NCI-H1417 treated with DMSO at 0.1 percent for 48 hours (cell line): ENCODE measurements at places on chromosomes 12 and 14.
A peak's percentile ranks its signal among the peaks of the same experiment; 100 is the strongest.

DNA sequence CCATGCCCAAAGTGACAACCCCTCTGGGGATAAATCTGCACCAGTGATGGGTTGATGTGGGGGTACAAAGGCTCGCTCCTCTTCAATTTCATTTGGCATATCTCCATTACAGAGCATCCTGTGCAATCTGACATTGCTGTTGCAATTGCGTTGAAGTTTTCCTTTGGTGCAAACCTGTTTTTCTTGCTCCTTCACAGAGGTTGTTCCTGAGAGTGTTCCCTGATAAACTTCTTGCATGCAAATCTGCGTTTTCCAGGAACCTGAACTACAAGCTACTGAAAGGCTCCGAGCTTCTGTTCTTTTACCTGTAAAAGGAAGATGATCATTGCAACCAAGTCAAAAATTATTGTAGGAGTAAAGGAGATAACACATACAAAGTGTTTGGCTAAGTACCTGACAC, 26.1 kb downstream of the SERPINA11 start:
- no peak for DNase-seq

GRCh38 chr14:99684410-99684934, 374 bp downstream of the CYP46A1 start:
- DNase-seq = no peak

DNA sequence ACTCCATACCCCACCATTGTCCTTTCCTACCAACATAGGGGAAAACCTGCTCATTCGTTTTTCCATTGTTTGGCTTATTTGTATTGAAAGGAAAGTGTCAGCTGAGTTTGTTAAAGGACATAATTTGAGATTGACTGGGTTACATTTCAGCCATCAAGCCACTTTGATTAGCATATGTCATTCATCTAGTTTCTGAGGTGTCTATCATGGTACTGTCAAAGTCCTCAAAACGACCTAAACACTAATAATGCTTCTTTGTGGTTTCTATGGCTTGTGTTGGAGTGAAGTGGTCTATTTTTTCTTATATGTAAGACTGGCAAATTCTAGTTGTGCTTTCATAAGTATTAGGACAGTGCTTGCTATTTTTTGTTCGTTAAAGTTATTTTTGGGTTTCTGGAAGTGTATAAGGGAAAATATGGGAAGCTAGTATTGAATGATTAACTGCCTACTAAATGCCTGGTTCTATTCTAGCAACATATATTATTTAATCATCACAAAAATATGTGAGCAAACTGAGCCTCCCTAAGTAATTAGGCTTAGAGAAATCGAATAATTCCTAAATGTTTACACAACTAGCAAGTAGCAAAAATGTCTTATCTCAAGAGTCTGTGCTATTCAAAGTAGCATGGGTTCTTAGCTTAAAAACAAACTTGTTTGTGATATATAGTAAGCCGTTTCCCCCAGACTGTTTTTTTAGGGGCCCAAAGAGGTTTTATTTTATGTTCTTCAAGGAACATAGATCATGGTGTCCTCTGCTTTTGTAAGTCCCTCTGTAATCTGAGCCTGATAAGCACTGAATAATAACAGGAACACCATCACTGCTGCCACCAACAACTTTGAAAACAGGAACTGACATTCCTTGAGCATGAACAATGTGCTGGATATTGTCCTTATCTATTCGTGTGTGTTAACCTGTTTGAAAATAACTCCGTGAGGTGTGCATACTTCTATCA, 67.1 kb downstream of the DERA start:
- DNase-seq = no peak

- peak; percentile 69 for DNase-seq
Measured at GRCh38 chr14:63276492-63277342, 42.0 kb downstream of the GPHB5 start.

DNA sequence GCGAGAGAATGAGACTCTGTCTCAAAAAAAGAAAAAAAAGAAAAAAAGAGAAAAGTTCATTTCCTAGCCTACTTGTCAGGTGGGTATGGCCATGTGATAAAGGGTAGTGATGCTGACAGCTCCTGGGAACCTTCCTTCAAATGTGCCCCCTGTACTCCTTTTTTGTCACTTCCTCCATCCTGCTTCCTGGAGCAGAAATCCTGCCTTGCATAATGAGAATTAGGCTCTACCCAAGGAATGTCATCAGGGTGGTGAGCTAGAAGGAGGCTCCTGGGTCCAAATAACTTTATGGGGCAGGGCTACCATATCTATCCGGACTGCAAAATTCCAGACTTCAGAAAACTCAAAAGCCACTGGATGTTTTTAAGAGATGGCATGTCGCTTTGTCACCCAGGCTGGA, 27.8 kb upstream of the FBXO34 start:
- DNase-seq = no peak

- DNase-seq = no peak
Measured at GRCh38 chr12:69350002-69350626, 1.9 kb downstream of the LYZ start.

DNA sequence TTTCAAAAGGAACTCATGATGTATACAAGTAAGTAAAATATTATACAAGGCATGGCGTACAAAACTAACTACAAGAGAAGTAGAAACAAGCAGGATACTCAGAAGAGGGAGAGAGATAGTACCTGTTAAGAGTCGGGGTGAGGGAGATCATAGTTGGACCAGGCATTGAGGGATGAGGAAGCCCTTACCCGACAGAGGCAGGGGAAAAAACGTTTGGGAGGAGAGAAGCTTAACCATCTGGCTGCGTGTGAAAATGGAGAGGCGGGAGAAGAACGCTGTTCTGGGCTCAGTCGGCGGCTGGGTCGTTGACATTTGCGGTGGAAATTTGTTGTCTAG, 575 bp upstream of the FMNL3 start:
- peak; percentile 70 for DNase-seq

DNA sequence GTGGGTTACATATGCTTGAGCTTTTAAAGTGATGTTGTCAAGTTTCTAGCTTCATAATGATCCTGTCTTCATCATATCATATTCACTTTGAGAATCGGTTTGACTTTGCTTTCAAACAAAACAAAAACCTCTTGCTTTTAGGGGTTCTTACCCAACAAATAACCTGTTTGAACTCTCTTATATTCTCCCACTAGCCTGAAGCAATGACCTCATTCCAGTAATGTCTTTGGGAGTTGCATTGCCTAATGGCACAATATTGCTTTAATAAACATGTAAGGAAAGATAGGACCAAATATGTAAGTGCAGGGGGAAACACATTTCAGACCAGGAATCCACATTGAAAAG, 27.7 kb downstream of the WBP11 start:
- DNase-seq = no peak

DNA sequence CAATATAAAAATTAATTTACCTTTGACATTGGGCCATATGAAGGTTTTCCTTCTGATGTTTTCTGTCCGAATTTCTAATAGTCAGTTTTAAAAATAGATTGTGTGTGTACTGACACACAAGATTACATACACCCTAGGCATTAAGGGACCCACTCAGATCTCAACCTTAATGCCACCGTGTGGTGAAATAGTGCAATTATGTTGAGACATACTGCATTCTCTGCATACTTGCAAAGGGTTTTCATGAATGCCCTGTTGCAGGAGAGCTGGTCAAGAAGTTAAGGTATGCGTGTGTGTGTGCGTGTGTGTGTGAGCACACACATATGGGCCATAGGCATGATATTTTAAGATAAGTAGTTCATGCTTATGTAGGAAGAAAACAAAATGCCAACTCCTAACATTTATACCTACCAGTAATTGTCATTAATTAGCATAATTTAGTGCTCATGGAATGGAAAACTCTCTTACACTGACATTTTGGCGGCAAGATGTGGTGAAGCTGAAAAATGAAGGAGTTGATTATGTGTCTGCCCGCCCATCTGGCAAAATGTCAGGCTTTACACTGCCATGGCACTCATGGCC, 58.8 kb downstream of the PIK3C2G start:
- DNase-seq = no peak

DNA sequence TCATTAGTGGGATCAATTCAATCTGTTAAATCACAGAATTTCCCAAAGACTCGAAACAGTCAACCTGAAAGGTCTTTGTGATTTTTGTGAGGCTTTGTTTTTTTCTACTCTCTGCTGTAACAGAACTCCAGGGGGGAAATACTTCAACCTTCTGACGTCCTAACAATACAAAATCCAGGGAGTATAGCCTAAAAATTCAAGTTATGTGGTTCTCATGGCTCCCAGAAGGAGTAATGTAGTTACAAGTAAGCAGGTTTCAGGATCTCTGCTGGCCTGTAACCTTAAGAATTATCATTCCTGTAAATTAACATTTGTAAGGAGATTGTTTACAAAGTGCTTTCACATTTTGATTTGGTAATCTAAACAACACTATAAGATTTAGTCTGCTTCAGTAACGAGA, 39.9 kb downstream of the VEZT start:
- DNase-seq = no peak

- no peak for DNase-seq
Measured at GRCh38 chr12:121545480-121545879, 35.3 kb downstream of the KDM2B start.

GRCh38 chr12:88200029-88200428, 57.9 kb downstream of the TMTC3 start:
- no peak for DNase-seq

- DNase-seq = no peak
Measured at GRCh38 chr12:66288121-66288520, 14.2 kb upstream of the HELB start.

- DNase-seq = no peak
Measured at GRCh38 chr12:25320123-25321006, 69.6 kb upstream of the KRAS start.

GRCh38 chr14:24875991-24876878, 173.7 kb downstream of the STXBP6 start:
- no peak for DNase-seq

- DNase-seq = no peak
Measured at GRCh38 chr12:123021688-123022604, 41.5 kb downstream of the ARL6IP4 start.

DNA sequence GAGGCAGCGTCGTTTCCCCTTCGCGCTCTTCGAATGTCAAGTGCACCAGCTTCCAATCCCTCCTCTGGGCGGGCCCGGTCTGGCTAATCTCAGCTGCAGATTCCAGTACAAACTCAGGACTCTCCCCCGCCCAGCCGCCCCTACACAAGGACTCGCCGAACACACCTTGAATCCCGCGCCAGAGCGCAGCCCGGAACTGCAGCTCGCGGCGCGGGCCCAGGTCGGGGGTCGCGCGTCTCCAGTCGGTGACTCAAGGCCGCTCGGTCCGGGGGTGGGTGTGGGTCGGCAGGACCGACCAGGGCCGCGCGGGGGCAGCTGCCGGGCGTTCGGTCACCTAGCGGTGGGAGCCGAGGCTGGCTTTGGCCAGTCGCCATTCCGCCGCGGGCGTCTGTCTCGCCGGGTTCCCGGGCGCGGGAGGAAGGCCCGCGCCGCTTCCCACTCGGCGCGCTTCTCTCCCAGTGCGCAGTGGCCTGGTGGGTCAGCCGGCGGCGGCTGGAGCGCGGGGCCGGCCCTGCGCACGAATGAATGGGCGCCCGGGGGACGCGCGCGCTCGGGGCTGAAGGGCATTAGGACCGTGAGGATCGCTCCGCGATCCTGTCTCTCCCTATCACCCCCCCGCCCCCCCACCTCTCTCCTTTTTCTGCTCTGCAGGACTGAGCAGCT, at the start of gene GALNT16:
GALNT16 (plus strand) TSS at position 632 of the 663 bp plus-strand sequence. CDS start 133 bp downstream, outside the sequence.
- DNase-seq = peak; percentile 14

- no peak for DNase-seq
Measured at GRCh38 chr12:129331356-129332085, 478.2 kb downstream of the GLT1D1 start.

GRCh38 chr14:61461808-61462275, 140.5 kb downstream of the PRKCH start:
- DNase-seq = peak; percentile 42

DNA sequence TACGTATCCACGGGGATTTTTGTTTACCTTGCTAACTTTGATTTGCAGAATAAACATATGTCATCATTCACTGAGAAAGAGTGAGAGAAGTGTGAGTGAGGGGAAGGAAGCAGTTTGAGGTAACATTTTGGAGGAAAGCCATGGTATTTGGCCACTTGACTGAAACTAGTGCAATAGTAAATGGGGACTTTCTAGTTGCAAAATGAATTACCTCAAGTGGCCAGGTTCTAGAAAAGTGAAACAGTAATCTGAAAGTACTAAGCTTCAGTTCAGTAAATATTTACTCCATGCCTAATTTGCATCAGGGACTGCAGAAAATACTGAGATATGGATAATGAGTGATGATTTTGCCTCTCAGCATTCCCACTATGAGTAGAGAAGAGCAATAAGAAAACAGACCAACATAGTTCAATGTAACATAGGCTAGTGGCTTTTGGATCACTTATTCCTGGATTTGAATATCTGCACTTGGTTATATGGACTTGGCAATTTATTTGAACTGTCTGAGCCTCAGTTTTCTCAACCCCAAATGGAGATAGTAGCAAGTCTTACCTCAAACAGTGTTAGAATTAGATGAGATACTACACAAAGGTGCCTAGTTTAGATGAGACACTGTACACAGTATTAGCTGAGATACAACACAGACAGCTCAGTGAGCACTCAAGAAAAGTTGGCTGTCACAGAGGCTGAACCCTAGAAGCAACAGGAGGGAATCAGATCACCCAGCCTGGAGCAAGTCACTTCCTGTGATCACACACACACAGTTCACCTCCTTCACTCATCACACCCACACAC, 439.1 kb downstream of the NPAS3 start:
- DNase-seq = no peak

DNA sequence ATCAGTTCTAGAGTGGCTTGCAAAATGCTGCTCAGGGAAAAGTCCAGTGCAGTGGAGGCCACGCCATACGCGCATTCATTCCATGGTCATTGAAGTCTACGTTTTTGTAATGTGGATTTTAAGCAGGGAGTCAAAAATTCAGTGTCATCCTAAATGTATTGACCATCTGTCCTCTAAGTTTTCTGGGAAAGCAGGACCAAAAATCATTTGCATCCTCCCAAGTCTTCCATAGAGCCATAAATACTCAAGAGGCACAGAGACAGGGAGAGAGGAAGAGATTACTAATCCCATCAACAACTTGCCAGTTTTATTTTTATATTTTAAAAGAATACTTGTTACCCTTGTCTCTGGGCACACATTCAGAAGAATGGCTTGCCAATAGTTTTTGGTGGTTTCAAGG, 36.9 kb downstream of the RHOJ start:
- no peak for DNase-seq

- no peak for DNase-seq
Measured at GRCh38 chr12:79086541-79087296, 222.1 kb downstream of the SYT1 start.

GRCh38 chr12:90253674-90254181, 545.1 kb upstream of the ATP2B1 start:
- no peak for DNase-seq

- DNase-seq = no peak
Measured at GRCh38 chr12:69064734-69065443, 131.9 kb upstream of the CPM start.

GRCh38 chr12:65432114-65432513, 153.6 kb downstream of the MSRB3 start:
- no peak for DNase-seq

GRCh38 chr14:72123755-72124154, 191.5 kb downstream of the RGS6 start:
- DNase-seq = no peak

DNA sequence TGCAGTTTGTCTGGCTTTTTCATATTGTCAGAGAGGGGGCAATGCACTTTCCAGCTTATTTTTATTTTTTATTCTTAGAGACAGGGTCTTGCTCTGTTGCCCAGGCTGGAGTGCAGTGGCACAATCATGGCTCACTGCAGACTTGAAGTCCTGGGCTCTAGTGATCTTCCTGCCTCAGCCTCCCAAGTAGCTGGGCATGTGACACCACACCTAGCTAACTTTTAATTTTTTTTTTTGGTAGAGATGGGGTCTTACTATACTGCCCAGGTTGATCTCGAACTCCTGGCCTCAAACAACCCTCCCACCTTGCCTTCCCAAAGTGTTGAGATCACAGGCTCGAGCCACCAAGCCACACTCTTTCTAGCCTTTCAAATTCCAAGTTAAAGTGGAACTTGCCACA, 3.9 kb upstream of the A2ML1 start:
- DNase-seq = no peak
